ENCODE measurements at places on chromosomes 7 and 10.

- H3K27me3 ChIP-seq, result no peaks in the 10 kb centered on the region
- no peak overlapping the region for H3K4me3 ChIP-seq
- peaks cover 2% of the 10 kb centered on the region for H3K36me3 ChIP-seq
- no peak overlapping the region for H3K27ac ChIP-seq
- DNase-seq, result no peak
Observed at GRCh38 chr10:125012851-125013528, 71.1 kb downstream of the ZRANB1 start.

- DNase-seq, result no peak
- H3K36me3 ChIP-seq, result no peaks in the 10 kb centered on the region
- peaks cover 20% of the 10 kb centered on the region for H3K4me1 ChIP-seq
- no peak overlapping the region for H3K4me3 ChIP-seq
Observed at GRCh38 chr7:55044791-55045190, 26.0 kb downstream of the EGFR start.

DNA sequence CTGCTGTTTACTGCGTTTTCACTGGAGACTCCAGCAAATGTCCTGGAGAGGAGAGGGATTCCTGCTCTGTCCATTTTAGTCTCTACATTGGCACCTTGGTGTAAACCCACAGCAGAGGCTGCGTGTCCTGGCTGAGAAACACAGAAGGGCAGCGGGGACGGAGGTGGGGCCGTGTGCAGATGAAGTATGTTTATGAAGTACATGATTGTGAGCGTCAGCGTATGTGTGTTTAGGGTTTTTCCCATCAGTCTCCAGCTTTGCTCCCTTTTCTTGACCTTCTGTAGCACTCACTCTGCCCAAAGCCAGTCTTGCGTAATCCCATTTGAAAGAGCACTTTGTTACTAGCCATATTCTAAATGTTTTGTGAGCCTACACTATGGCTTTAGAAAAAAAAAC is 750.7 kb upstream of the SORCS1 start:
- H3K4me3 ChIP-seq, result peak overlapping the region; percentile 46
- peaks cover 3% of the 10 kb centered on the region for H3K27me3 ChIP-seq
- H3K36me3 ChIP-seq, result no peaks in the 10 kb centered on the region
- no peak for DNase-seq
- H3K27ac ChIP-seq, result no peak overlapping the region
- no peaks in the 10 kb centered on the region for H3K4me1 ChIP-seq

DNA sequence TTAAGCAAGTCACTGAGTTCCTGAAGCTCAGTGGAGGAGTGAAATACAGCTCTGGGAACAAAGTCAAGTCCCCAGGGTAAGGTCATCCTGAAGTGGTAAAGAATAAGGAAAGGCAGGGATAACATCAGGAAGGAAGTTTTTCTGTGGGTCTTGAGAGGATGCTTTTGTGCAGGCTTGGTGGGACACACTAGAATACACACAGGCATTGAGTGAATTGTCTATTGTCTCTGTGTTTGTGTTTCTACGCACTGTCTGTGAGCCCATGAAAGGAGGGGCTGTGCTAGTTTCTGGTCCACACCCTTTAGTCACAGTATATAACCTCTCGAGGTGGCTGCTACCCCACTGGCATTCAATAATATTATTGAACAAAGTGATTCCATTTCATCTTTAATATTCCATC is 95.8 kb upstream of the ABCB5 start:
- H3K27ac ChIP-seq, result no peak overlapping the region
- H3K4me1 ChIP-seq, result no peaks in the 10 kb centered on the region
- DNase-seq, result no peak
- no peaks in the 10 kb centered on the region for H3K36me3 ChIP-seq
- no peaks in the 10 kb centered on the region for H3K27me3 ChIP-seq

DNA sequence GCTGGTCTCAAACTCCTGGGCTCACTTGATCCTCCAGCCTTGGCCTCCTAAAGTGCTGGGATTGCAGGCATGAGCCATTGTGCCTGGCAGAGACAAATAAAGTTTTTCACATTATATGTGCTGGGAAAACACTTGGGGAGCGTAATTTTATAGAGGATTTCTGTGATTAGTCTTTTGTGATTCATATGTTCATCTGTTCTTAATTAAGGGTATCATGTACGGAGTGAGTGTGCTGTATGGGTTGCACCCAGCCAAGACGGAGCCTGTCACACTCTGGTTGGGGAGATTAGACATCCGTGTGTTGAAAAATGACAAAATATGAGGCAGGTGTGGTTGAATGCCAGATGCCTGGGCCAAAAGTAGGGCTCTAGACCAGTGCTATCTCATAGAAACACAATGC is 10.3 kb downstream of the ADRB1 start:
- no peak overlapping the region for H3K4me3 ChIP-seq
- no peak overlapping the region for H3K27ac ChIP-seq
- no peak for DNase-seq
- H3K4me1 ChIP-seq, result no peaks in the 10 kb centered on the region
- H3K36me3 ChIP-seq, result no peaks in the 10 kb centered on the region
- H3K27me3 ChIP-seq, result peaks cover 2% of the 10 kb centered on the region

DNA sequence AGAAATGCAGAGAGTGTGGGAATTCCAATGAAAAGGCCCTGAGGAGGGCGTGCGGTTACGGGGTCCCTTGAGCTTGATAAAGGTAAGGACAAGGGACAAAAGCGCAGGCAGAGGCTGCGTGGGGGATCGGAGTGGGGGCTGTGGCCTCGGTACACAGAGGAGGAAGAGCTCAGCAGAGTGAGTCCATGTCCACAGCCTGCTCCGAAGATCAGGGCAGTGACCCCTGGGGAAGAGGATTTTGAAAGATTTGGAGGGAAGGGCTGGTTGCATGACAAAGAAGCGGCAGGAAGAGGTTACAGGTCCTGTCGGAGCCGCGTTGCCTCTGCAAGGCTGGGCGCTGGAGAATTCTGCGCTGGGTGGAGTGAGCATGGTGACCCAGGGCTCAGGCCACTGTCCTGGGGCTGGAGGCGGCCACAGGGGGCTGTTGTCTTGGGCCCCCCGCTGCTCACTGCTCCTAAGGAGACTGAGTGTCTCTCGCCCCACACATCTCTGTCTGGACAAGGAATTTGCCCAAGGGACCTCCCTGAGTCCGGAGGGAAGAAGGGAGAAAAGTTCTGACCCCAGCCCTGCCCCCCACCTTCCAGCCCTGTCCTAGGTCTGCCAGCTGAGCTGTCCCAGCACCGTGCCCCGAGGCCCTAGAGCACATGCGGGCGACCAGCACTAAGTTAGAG is 69.8 kb upstream of the INSIG1 start:
- DNase-seq, result peak; percentile 49
- no peak overlapping the region for H3K4me3 ChIP-seq
- H3K4me1 ChIP-seq, result peaks cover under 1% of the 10 kb centered on the region
- H3K27ac ChIP-seq, result no peak overlapping the region
- no peaks in the 10 kb centered on the region for H3K27me3 ChIP-seq

DNA sequence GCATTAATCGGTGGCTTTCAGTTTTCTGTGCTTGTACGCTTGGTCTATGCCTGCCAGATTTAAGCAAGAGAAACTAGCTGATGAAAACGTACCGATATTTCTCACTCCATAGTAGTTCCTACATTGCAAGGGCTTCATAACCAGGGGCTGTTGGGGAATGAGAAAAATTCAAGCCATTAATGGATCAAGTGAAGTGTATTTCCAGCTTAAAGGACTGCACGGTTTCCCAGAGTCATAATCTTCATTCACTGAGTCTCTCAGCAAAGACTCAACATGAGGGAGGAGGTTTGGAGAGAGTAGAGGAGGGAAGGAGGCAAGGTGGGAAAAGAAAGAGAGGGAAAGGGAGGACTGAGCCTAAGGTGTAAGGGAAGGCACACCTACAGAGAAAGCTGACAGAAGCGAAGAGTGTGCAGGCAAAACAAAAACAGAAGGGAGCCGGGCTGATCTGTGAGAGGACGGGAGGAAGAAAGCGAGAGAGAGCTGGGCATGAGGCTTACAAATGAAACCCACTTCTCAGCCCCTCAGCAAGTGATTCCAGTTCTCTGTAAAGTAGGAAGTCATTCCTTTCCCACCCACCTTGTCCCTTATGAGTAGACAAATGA is 625 bp downstream of the GIMAP2 start:
- H3K4me3 ChIP-seq, result peak overlapping the region; percentile 66
- no peaks in the 10 kb centered on the region for H3K4me1 ChIP-seq
- DNase-seq, result no peak
- H3K27ac ChIP-seq, result peak overlapping the region; percentile 87
- no peaks in the 10 kb centered on the region for H3K36me3 ChIP-seq

DNA sequence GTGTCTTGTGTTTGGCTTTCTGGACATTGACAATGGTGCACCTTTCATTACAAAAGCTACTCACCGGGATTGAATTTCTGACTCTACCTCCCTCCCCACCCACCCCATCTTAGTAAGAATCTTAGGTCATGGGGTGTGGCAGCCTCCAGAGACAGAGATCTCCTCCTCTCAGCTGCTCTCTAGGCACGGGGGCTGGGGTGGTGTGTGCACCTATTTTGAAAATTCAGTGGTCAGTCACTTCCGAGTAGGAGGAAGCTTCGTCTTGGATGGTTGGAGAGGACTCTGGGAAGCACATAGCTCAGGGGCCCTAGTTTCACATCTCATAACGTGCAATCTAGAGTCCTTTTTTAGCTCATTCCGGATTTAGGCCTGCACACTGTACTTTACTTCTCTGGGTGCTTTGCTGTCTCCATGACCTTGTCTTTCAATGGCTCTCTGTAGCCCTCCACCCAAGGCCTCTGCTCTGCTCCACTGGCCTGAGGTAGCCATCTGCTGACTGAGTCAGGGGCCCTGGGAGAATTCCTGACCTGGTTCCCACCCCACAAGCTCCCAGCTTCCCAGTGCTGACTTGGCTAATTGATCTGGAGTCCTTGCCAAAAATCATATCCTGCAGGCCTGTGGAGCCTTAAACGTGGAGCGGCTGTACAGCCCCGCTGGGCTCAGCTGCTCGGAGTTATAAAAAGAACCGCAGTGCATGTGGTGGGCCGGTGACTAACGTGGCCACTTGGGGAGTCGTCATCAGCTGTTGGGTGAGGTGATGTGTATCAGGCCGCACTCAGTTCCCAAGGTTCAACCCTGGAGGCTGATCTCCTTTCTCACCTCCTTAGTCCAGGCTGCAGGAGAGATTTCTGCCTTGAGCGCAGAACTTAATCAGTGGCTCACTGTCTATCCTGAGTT is 19.3 kb upstream of the ADAMTS14 start:
- H3K4me3 ChIP-seq, result no peak overlapping the region
- no peaks in the 10 kb centered on the region for H3K27me3 ChIP-seq
- no peaks in the 10 kb centered on the region for H3K4me1 ChIP-seq
- no peak for DNase-seq
- H3K36me3 ChIP-seq, result no peaks in the 10 kb centered on the region

DNA sequence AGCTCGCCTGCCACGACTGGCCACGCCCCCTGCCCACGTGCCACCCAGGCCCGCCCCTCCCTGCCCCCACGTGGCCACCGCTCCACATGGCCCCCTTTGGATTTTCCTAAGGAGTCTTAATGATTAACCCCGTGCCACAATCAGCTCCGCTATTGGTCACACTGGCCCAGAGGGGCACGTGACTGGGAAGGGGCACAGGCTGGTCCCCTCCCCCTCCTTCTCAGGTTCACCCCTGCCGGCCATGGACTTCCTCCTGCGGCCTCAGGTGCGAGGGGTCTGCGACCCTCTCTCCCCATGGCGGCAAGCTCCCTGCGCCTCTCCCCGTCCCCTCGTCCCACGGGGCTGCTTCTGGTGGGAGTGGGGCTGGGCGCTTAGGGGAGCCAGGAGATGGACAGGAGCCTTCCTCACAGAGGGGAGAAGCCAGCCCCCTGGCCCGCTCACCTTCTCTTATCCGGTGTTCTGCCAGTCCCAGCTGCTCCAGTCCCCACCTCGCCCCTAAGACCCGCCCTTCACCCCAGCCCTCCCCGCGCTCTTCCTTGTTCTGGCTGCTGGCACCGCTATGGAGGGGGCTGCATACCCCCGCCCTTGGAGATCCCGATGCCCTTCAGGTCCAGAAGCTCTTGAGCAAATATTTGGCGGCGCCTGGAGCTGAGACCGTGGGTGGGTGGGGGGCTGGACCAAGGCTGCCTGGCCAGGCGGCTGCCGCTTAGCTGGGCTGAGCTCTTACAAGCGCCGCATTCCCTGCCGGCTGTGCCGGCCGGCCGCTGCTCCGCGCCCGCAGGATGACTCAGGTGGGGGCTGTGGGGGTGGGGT is 3.2 kb downstream of the SLC4A2 start:
- H3K27ac ChIP-seq, result peak overlapping the region; percentile 88
- no peak overlapping the region for H3K4me3 ChIP-seq
- peaks cover 2% of the 10 kb centered on the region for H3K36me3 ChIP-seq

- DNase-seq, result no peak
- no peak overlapping the region for H3K4me3 ChIP-seq
- no peaks in the 10 kb centered on the region for H3K27me3 ChIP-seq
- H3K4me1 ChIP-seq, result no peaks in the 10 kb centered on the region
Observed at GRCh38 chr7:19798986-19799385, 25.6 kb upstream of the TMEM196 start.

- no peak overlapping the region for H3K4me3 ChIP-seq
- H3K36me3 ChIP-seq, result no peaks in the 10 kb centered on the region
- H3K4me1 ChIP-seq, result no peaks in the 10 kb centered on the region
- no peak for DNase-seq
- no peak overlapping the region for H3K27ac ChIP-seq
Observed at GRCh38 chr7:107405559-107405958, 64.3 kb upstream of the GPR22 start.

DNA sequence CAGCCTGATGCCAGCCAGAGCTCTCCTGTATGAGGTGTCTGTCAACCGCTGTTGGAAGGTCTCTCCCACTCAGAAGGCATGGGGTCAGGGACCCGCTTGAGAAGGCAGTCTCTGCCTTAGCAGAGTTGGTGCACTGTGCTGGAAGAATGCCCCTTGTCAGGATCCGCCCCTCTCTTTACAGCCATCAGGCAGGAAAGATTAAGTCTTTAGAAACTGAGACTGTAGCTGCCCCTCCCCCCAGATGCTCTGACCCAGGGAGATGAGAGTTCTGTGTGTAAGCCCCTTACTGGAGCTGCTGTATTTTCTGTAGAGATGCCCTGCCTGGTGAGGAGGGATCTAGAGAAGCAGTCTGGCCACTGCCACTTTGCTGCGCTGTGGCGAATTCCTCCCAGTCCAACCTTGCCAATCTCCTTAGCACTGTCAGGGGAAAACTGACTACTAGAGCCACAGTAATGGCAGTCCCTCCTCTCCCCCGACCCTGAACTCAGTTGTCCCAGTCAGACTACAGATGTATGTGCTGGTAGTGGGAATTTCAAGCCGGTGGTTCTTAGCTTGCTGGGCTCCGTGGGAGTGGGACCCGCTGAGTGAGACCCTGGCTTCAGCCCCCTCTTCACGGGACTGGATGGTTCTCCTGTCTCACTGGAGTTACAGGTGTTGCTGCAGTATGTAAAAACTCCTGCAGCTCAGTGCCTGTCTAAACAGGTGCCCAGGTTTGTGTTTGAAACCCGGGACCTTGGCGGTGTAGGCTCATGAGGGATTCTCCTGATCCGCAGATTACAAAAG is 285.5 kb upstream of the ZWINT start:
- DNase-seq, result no peak
- H3K36me3 ChIP-seq, result no peaks in the 10 kb centered on the region
- H3K4me1 ChIP-seq, result no peaks in the 10 kb centered on the region
- no peak overlapping the region for H3K27ac ChIP-seq
- H3K4me3 ChIP-seq, result no peak overlapping the region

GRCh38 chr7:78473571-78474301 is 675.2 kb downstream of the PHTF2 start:
- H3K27ac ChIP-seq, result no peak overlapping the region
- H3K4me3 ChIP-seq, result no peak overlapping the region
- no peaks in the 10 kb centered on the region for H3K4me1 ChIP-seq
